ENCODE measurements at places on chromosomes 4 and X.

DNA sequence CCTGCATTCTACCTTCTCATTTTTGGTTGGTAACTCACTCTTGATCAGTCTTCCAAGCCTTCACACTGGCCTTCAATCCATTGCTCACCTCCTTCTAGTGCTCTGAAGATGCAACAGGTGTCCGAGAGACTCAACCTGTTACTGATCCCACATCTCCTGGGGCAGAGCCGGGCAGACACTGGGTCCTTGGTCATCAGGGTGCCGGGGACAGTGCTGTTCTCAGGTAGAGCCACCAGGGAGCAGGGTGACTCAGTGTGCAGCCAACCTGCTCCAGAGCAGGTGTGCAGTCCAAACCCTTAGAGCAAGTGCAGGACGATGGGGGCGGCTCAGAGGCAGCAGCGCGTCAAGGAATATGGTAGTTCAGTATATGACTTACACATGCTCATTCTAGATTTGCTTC, 188.4 kb downstream of the DHX15 start:
- no peak for DNase-seq

DNA sequence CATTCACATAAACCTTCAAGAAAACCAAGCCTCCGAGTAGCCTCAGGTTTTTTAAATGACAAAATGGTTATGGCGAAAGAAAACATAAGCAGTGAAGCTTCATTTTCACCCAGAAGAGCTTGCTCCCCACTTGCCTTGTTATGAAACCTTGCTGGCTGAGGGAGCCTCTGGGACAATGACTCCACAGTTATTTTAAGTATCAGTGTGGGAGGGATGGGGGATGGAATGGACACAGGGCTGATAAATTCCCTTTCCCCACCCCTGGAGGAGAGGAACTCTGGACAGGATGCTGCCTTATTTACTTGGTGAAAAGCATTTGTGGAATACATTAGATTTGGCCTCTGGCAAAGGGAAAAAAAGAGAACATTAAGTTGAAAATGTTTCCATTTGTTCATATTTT, 220.7 kb upstream of the CNKSR2 start:
- no peak for DNase-seq

DNA sequence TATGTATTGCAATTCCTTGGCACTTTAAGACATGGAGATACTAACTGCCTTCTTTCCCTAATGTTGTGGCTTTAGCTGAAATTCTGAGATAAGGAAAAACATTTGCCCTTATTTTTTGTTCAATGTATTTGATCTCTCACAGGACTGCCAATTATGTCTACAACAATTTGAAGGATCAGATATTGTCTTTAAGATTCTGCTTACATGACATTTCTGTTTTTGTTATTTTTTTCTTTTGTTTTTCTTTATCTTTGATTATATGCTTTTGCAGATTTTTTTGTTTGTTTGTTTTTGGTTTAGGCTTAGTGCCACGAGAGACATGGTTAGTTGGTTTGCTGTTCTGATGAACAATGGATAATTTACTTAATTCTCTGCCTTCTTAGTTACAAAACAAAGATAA, 303.3 kb downstream of the TECRL start:
- no peak for DNase-seq

DNA sequence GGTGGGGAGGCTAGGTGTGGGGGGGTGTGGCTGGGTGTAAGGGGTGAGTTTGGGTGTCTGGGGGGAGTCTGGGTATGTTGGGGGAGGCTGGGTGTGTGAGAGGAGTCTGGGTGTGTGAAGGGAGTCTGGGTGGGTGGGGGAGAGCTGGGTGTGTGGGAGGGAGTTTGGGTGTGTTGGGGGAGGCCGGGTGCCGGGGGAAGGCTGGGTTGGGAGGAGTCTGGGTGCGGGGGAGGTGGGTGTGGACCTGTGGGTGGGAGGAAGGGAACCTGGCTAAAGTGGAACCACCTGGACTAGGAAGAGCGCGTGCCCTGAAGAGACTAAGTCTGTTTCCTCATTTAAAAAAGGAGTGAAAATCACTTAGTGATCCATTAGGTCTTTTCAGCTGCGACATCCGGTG, 18.3 kb downstream of the SPON2 start:
- DNase-seq: no peak

DNA sequence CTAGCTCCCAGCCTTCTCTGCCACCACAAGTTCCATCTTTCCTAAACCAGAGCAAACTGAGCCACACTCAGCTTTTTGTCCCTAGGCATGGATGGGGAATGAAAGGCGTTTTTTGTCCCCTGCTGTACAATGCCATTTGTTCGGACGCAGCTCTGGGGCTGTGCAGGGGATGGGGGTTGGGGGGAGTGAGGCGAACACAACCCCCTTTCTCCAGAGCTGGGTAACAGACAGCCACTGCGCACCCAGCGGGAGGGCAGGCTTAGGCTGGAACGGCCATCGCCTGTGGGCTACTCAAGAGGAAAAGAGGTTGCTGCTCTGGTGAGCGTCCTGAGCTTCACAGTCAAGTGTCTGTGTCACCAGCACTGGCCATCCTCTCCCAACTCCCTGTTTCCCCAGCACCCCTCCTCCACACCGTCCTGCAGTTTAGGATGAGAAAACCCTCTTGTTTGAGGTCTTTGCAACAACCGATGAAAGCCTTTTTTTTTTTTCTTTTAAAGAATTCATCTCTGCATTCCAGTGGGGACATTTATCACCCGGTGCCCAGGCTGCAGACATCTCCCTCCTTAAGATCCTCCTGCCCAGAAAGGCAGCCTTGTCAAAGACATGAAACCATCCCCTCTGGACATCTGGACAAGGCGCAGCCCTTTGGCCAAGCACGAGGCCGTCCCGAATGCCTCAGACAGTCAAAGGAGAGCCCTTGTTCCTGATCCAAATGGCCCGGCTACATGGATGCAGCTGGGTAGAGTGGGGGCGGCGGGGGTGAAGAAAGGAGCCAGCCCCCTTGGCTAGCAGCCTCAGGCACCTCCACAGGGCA, 419.6 kb downstream of the BCOR start:
- DNase-seq: peak; percentile 78

- no peak for DNase-seq
Observed at GRCh38 chr4:44146516-44146915, 302.1 kb downstream of the KCTD8 start.

GRCh38 chr4:90099812-90100211, 27.4 kb upstream of the CCSER1 start:
- DNase-seq: no peak

DNA sequence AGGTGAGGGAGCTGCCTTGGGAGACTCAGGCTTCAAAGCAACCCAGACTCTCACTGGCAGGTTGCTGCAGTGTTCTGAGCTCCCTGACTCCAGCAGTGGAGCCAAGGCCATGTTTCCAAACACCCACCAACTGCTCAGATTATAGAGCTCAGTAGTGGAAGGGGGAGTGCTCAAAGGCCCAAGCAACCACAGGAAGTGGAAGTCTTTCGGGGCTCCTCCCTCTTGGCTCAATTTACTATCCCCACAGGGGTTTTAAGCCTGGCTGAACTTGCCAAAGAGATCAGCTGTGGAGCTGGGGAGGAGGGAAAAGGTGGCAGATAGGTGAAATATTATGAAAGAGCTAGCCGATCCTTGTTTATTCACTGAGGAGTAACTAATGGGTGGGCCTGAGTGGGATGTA, 82.5 kb downstream of the HPRT1 start:
- no peak for DNase-seq

GRCh38 chr4:156778606-156779005, 193.0 kb downstream of the PDGFC start:
- DNase-seq: no peak

- DNase-seq: no peak
Observed at GRCh38 chr4:48832571-48832970, 1.7 kb downstream of the OCIAD1 start.

GRCh38 chr4:124155239-124155638, 557.3 kb downstream of the ANKRD50 start:
- no peak for DNase-seq

- DNase-seq: no peak
Observed at GRCh38 chr4:9826551-9826950, 45.1 kb downstream of the DRD5 start.

GRCh38 chrX:148923631-148924030, 423.2 kb downstream of the AFF2 start:
- no peak for DNase-seq

DNA sequence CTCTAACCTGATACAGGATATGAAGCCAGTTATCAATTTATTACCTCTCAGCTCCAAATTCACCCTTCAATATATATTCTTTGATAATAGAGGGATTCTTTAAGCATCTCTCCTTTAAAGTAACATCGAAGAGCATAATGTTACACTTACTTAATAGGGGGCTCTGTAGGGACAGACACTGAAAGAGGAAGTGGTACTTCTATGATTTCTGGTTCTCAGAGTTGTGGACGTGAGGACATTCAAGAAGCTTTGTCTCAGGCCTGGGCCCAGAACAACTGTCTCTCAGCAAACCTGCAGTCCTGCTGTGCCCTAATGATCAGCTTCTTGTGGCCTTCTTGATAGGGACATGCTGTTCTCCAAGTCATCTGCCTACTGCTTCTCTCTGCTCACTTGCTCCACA, 4.2 kb upstream of the ZXDB start:
- DNase-seq: no peak

GRCh38 chr4:151035328-151035727, 20.2 kb upstream of the LRBA start:
- no peak for DNase-seq

GRCh38 chr4:169293343-169294176, 22.8 kb upstream of the SH3RF1 start:
- DNase-seq: no peak

DNA sequence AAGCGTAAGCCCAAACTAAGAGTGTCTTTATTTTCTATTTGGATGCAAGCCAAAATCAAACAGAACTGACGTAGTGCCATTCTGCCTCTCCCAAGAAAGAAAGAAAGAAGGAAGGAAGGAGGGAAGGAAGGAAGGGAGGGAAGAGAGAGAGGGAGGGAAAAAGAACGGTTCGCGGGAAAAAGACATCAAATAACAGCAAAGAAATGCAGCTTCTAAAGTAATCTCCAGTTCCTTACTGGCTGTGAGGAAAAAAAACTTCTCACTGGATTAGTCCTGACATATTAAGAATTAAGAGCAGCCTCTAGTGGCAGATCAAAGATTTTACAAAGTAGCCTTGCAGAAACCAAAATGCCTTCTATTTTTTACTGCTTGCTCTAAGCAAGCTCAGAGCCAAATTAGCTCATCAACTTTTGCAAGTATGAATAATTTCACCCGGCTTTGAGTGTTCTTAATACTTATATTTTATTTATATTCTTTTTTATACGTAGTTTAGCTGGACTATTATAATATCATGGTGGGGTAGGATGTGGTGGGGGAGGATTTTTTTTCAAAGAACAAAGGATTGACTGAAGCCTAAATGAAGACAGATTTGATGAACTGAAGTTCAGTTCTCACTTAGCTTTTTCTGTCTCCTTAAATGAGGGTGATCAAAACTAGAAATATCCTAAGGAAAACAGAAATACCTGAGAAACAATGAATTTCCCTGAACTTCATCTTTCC, 36.6 kb downstream of the PITX2 start:
- DNase-seq: no peak

DNA sequence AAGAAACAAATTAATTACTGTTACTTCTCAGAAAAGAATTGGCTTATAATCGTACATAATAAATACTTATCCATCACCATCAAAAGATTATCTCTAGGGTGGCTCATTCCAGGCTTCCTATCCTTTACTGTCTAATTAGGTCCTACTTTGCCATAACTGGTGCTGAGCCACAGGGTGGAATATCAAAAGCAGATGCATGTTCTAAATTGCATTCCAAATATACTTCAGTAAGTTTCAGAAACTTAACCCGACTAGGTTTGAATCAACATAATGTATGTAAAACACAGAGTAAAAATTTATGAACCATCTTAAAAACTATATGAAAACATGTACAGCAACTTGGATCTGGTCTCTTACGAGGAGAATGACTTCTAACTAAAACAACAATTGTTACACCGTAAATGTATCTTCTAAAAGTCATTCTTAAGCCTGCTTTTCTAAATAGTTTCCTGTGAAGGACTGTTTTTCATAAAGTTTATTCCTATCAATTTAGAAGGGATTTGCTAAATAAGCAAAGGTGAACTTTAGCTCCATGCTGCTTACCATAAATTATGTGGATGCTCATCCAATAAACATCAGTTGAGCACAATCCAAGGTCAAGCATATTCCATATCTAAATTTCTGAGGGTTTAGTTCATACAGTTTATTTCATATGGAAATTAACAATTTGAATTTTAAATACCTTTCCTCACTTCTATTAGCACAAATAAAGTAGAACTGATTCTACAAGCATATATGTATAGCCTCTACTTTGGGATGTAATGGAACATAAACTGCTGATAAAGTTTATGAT, 13.4 kb downstream of the ZAR1 start:
- DNase-seq: no peak

GRCh38 chrX:46913667-46914066, 1.4 kb downstream of the JADE3 start:
- no peak for DNase-seq

Measured in nucleus accumbens (tissue), 56 donors.